Renal pelvis (tissue), 12 donors: ENCODE measurements at places on chromosomes 6 and 20. TPM values are rescaled to one million over a fixed set of nuclear protein-coding genes. Genes with fewer than 3 reads are reported as not detected.

GRCh38 chr6:122770835-122771601 lies 8.5 kb upstream of the FABP7 start:
- DNase-seq, result no peak

The SOX12 gene
- 45.5 TPM for polyA plus RNA-seq

DNA sequence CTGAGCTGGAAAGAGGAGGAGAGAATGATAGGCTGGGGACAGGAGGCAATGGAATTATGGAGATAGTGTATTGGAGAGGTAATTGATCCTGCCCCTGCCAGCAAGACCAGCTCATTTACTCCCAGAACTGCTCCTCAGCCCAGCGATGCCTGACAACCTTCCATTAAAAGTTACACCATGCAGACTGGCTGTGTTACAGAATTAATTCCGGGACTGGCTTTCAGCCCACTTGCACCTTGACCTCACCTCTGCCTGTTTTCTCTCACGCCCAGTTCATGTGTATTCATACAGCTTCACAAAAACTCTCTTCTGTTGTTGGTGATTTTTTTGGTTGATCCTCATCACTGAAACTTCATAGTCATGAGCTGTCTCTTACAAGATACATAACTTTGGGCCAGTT lies 207.3 kb downstream of the PLCB1 start:
- no peak for DNase-seq

GRCh38 chr6:56525974-56526789 lies 116.5 kb downstream of the DST start:
- DNase-seq, result no peak

The NHLRC1 gene
- 1.6 TPM for polyA plus RNA-seq
